ENCODE measurements at places on chromosomes 7 and 10. TPM values are rescaled to one million over a fixed set of nuclear protein-coding genes. Genes with fewer than 3 reads are reported as not detected.

DNA sequence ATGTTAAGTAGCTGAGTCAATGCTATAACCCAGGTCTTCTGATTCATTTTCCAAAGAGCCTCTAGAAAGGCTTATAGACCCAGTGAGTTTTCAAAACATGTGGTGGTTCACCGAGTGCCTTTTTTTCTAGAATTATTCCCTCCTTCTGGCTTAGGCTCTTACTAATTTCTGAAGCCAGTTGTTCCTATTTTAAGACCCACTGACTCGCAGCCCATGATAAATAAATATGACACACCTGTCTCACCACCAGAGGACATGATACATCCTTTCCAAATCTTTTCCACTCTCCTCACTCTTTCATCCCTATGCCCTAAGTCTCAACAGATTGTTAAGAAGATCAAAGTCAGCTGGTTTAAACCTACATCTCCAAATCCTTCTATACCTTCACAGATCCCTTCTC is 126.0 kb upstream of the WNT16 start:
- no peak for DNase-seq

DNA sequence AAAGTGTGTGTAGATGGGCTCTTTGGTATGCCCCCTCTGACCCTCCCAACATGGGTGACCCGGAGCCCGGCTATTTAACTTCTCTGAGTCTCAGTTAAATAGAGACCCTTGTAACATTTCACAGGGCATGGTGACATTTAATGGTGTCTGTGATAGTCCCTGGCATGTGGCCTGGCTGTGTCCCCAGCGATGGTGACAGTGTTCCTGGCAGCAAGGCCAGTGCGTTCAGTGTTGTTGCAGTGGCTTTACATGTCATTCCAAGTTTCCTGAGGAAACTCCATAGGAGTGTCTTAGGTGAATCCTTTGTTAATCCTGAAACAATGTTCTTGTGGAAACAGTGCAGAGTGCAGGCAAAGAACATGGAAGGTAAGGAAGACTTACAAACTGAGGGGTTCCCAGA is 137.0 kb downstream of the RAMP3 start:
- DNase-seq: no peak

DNA sequence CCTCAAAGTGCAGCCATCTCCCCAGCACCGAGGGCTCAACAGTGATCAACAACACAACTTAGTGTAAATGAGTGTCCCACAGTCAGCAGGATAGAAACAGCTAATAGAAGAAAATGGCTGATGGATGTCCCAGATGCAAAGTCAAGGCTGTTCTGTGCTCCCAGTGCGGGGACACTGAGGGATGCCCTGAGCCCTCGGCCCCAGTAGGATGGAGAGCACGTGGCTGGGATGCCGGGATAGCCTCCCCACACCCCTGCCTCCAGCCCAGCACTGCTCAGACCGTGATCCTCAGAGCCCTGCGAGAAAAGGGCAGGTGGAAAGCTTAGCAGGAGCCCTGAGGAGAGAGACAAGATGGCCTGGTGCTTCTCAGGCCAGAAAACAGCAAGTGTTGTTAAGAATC is 243.9 kb upstream of the TCERG1L start:
- no peak for DNase-seq

- no peak for DNase-seq
Measured at GRCh38 chr10:1199897-1200721, 143.9 kb downstream of the WDR37 start.

DNA sequence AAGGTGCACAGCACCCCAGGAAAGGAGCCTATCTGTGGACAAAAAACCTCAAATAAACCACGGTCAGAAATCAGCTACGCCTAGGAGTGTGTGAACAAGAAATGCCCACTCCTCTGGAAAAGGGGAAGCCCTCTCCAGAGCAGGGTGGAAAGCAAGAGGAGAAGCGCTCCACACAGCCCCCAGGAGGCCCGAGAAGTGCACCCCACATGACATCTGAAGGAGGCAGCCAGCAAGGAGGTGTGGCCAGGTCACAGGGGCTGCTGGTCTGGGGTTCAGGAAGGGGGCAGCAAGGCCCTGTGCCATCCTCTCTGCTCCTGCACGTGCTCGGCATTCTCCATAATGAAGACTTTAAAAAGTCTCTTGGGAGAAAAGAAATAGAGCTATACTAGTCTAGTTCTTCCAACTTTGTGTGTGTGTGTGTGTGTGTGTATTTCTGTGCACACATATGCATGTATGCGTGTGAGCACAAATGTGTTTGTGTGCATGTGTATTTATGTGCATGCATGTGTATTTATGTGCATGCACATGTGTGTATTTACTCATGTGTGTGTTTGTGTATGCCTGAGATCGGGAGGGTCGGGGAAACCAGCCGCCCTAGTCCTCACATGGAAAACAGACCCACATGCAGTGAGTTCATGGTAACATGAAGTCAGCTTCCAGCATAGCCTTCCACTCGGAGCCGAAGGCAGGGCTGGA is 76.5 kb downstream of the TNS3 start:
- DNase-seq: no peak

DNA sequence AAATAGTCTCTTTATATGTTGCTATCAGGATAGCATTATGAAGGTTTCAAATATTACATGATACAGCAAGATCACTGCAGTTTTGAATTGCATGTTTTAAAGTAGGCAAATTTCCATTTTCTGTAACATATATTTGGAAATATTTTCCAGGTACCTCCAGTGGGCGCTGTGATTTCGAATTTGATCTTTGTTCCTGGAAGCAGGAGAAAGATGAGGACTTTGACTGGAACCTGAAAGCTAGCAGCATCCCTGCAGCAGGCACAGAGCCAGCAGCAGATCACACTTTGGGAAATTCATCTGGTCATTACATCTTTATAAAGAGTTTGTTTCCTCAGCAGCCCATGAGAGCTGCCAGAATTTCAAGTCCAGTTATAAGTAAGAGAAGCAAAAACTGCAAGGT is 299.0 kb downstream of the MALRD1 start:
- DNase-seq: no peak

GRCh38 chr7:11667810-11668185 is 164.2 kb downstream of the THSD7A start:
- no peak for DNase-seq

GRCh38 chr10:49585387-49585786 is 24.7 kb upstream of the SLC18A3 start:
- peak; percentile 41 for DNase-seq

DNA sequence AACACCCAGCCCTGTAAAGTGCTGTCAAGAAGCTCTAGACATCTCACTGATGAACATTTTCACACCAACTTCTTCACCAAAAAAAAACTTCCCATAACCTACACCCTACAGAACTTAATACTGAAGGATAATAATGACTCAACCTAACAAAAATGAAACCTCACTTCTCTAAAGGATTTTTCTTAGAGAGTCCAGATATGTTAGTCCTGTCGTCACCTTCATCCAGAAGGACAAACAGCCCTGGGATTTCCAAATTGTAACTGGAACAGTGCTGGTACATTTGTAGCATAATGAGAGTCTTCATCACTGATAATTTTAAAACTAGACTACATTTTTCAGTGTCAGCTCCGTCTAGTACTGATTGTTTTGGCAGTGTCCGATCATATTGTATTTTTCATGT is 528.6 kb upstream of the CELF2 start:
- no peak for DNase-seq

DNA sequence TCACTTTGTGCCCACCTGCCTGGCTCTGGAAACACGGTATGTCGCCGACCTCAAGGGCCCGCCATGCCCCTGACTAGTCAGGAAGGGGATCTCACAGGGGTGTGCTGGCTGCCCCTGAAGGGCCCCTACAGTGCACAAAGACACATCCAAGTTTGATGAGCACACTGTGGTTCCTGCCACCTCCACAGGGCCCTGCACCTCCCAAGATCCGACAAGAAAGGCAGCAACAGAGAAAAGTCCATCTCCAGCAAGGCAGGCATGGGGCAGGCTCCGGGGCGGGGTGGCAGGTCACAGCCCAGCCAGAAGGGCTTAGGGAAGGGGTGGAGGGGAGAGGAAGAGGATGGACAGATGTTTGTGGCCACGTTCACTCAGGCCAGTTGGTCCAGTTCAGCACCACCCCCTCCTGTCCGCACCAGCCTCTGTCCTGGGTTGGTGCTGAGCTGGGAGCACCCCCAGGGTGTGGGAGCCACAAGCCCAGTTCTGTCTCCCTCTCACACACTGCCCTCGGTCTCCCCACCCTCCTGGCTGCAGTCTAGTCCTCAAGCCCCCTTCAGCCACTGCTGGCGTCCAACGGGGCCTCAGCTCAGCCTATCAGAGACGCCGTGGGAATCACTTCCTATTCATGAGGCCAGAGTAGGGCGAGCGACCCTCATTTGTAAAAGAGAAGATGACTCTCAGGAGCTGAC is 11.5 kb downstream of the DRGX start:
- DNase-seq: no peak

DNA sequence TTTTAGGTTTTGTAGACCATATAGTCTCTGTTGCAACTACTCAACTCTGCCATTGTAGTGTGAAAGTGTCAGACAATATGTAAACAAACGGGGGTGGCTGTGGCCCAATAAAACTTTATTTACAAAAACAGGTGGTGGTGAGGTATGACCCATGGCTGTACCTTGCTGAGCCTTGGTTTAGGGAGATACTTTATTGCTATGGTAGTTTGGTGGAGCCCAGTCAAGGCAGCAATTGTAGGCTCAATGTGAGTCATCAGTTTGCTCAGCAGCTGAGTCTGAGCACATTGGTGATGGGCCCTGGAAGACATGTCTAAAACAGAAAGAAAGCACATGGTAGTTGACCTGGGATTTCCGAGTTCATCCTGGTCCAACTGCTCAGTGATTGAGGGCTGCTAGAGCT is 242.5 kb downstream of the REEP3 start:
- peak; percentile 79 for DNase-seq

GRCh38 chr7:63047546-63047945 is 951.1 kb upstream of the ZNF722 start:
- no peak for DNase-seq

DNA sequence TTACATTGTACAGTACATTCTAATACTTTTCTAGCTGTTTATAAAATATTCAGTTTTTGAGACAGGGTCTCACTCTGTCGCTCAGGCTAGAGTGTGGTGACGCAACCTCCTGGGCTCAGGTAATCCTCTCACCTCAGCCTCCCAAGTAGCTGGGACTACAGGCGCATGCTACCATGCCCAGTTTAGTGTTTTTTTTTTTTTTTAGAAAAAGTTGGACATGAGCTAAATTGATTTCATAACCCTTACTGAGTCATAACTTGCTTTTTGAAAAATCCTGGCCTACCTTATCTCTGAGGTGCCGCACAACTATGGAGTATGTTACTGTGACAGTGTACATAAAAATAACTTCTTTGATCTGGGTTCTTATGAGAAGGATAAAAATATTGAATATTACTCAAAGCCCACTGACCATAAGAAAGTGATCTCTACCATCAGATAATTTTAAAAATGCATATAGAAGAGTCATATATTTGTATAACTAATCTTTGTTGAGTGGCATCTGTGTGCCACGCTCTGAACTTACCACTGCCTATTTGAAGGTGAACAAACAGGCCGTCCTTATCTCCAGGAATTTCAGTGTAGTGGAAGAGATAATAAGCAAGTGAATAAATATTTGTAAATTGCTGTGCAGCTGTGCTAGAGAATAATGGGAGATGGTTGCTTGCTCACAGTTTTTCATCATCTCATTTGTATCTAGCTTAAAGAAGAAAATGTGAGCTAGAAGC is 73.2 kb downstream of the PPP1R9A start:
- peak; percentile 26 for DNase-seq

DNA sequence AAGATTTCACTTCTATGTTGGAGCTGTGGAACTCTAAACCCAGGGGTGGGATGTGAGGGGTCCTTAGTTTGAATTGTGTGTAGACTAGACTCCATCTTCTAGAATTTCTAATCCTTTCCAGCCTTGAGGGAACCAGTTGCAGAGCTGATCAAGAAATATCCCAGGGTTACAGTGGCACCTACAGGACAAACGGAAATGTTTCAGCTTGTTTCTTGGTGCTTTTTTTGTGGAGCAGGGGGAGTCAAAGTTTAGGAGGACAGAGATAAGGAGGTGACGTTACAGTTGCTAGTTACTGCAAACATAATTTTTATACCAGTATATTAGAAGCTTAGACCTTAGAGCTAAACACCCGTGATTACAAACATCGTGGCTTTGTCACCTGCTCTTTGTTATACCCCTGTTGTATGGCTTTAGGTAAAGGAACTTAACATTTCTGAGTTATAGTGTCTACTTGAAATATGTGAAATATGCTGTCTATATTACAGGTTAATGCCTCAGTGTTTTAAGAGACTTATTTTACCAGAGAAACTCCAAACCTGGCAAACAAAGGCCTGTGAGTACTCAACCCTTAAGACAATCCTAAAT is 84.5 kb upstream of the DYNC1I1 start:
- peak; percentile 21 for DNase-seq

GRCh38 chr7:21076054-21076453 is 289.4 kb upstream of the SP8 start:
- peak; percentile 35 for DNase-seq

GRCh38 chr7:98283127-98283886 is 1.8 kb downstream of the BRI3 start:
- DNase-seq: peak; percentile 64

- DNase-seq: no peak
Measured at GRCh38 chr7:15167912-15168311, 265.4 kb upstream of the DGKB start.

GRCh38 chr7:116955801-116956476 is 2.6 kb downstream of the ST7 start:
- no peak for DNase-seq

DNA sequence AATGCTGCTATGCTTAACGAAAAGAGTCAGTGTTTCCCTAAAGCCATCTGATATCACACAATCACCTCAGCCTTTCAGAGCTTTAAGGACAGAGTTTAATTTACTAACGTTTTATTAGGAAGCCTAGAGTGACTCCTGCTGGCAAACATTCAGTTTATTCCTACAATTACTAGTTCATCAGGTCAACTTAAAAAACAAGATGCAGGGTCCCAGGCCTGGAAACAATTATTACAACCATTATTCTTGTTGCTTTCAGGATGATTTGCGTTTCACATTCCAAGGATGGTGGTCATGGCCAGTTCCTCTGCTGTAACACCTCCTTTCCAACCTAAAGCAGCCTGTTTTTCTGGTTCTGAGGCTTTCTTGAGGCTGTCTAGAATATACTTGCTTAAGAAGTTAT is 1.5 kb upstream of the FAM53B start:
- peak; percentile 92 for DNase-seq

GRCh38 chr7:112421666-112422486 is 28.4 kb upstream of the IFRD1 start:
- peak; percentile 34 for DNase-seq

DNA sequence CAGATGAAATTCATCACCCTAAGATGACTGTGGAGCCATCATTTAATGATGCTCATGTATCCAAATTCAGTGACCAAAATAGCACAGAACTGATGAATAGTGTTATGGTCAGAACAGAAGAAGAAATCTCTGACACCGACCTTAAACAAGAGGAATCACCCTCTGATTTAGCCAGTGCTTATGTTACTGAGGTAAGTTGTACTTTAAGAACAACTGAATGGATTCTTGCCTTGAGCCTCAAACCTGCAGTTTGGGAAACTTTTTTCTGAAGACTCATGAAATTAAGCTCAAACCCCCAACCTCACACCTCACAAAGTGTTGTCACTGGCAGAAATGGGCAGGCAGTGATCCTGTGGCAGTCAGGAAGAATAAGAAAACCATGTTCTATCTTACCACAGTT is 25.6 kb downstream of the TMEM243 start:
- no peak for DNase-seq

The PGAM2 gene
- 0.53 TPM for total RNA-seq

The KMT2C gene
- 21.1 TPM for total RNA-seq

The MYOF gene
- total RNA-seq: 133 TPM

The RNF133 gene
- total RNA-seq: 0.26 TPM

The ATG9B gene
- total RNA-seq: 0.26 TPM

The SORCS1 gene
- total RNA-seq: not detected

The C1GALT1 gene
- 31.1 TPM for total RNA-seq

The FMC1 gene
- total RNA-seq: 7.0 TPM

The PRSS1 gene
- not detected for total RNA-seq
